ENCODE measurements at places on chromosomes 13 and 19.
A peak's percentile ranks its signal among the peaks of the same experiment; 100 is the strongest.

- no peak for DNase-seq
Measured at GRCh38 chr13:75803164-75803611, 167.1 kb downstream of the LMO7 start.

- DNase-seq = peak; percentile 58
Measured at GRCh38 chr19:44748426-44749254, at the start of gene BCL3. Gene BCL3, plus strand, starts transcription at chr19:44748708. Its CDS starts 83 bp downstream, at chr19:44748791.

- no peak for DNase-seq
Measured at GRCh38 chr13:106466691-106467426, 68.6 kb downstream of the EFNB2 start.

DNA sequence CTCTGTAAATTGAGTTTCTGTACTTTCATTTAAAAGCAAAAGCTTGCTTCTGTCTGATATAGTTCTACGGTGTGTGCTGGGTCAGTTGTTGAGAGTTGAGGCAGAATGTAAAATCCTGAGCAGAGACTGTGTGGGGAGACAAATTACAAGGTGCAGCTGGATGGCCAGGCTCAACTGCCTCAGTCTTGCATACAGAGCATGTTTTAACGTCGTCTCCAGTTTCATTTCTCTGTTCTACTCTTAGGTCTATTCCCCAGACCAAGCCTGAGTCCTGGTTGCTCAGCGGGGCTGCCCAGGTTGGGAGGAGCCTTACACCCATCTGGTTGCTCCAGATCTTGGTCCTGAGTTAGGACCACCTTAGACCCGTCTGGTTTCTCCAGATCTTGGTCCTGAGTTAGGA, 54.4 kb upstream of the MEDAG start:
- DNase-seq = no peak

- DNase-seq = no peak
Measured at GRCh38 chr13:106709522-106709921, 141.6 kb upstream of the ARGLU1 start.

DNA sequence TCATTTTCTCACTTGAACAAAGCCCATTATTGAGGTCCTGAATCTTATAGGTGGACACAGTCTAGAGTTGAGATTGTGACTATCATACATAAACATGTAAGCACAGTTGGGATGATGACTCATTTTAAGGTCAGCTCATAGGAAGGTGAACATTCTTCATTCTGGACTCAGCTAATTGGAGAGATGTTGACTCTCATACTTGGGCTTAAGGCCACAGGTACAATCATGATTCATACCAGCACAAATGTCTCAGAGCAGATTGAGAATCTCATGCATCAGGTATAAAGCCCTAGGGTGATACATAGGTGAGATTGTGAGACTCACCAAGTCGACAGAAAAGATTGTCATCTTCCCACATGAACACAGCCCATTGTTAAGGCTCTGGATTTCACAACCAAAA, 62.3 kb upstream of the ZNF724 start:
- no peak for DNase-seq

- no peak for DNase-seq
Measured at GRCh38 chr13:43309311-43309710, 285.9 kb downstream of the DNAJC15 start.

DNA sequence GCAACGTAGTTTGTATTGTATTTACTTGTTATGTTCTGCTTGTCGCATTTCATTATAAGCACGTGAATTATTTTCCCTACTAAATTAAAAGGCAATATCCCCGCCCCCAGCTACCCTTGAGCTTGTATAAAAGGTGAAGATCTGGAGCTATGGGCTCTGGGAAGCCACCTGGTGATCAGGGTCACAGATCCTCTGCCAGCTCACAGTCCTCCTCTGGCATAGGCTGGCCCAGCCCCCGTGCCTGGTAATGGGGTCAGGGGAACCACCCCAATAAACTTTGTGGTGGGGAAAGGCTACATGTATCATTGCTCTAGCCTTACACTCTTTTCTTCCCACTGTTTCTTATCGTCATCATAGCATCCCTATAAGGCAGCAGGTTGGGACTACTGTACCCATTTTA, 190.2 kb upstream of the TSHZ3 start:
- DNase-seq = no peak

Measured in stimulated activated CD4-positive, alpha-beta T cell treated with anti-CD3 and anti-CD28 coated beads, Interleukin-12 subunit alpha, Interleukin-12 subunit beta, amount 100 ng/mL, for 4 hours (primary cell).